ENCODE measurements at places on chromosomes 2 and 18.

DNA sequence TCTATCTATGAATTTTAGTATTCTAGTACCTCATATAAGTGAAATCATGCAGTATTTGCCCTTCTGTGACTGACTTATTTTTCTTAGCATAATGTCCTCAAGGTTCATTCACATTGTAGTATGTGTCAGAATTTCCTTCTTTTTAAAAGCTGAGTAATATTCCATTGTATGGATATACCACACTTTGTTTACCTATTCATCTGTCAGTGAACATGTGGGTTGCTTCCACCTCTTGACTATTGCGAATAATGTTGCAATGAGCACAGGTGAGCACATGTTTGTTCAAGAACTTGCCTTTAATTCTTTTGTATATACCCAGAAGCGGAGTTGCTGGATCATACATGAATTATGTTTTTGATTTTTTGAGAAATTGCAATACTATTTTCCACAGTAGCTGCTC is 187.4 kb upstream of the RBMS1 start:
- no peak for DNase-seq

DNA sequence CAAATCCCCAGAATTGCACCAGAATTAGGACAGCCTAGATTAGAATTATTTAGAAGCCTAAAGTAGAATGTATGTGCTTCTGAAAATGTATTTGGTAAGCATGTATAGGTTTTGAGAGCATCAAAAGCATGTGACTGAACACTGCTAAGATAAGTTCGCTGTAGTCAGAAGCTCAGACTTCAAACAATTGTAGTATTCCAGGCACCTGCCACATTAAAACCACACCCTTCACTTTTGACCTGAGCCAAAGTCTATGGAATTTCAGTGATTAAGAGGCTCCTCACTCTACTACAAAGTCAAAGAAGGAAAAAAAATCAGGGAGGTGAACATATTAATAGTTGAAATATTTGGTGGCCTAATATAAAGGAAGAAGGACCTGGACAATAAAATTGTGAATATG is 8.2 kb downstream of the KCNJ3 start:
- no peak for DNase-seq

- DNase-seq, result no peak
These were observed 73.9 kb upstream of the LMAN1 start for GRCh38 chr18:59432803-59433597.

GRCh38 chr2:102558463-102558862 is 60.9 kb upstream of the SLC9A2 start:
- DNase-seq, result no peak

DNA sequence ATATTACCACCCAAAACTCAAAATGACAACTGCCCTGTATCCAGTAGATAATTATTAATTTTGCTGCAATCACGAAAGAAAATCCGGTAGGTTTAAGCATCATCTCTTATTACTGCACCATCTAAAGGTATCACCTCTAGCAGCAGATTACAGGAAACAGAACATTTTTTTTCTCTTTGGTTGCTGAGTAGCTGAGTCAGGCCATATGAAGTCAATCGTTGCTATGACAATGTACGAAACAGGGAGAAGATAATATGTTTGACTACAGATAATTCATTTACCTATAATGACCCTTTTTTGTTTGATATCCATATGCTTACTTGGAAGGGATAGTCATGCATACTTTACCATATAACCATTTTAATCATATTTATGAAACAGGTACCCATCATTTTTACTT is 831.6 kb upstream of the CHAC2 start:
- no peak for DNase-seq

DNA sequence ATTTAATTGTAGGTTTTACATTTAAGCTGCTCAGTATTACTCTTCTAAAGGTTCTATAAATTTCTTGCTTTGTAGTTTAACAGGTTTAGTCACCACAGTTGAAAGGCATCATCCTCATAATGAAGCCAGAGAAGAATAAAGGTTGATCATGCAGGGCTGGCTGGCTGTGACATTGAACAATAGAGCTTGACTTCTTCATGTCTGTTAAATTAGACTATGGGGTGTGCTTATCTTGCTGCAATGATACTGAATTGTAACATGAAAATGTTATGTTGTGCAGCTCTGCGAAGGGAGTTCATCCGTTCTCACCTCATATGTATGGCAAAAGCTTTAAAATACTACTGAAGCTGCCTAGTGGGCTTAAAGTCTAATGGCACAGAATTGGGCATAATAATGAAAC is 81.8 kb downstream of the CAMKMT start:
- no peak for DNase-seq

GRCh38 chr18:29087616-29088246 is 910.8 kb upstream of the CDH2 start:
- DNase-seq, result no peak

DNA sequence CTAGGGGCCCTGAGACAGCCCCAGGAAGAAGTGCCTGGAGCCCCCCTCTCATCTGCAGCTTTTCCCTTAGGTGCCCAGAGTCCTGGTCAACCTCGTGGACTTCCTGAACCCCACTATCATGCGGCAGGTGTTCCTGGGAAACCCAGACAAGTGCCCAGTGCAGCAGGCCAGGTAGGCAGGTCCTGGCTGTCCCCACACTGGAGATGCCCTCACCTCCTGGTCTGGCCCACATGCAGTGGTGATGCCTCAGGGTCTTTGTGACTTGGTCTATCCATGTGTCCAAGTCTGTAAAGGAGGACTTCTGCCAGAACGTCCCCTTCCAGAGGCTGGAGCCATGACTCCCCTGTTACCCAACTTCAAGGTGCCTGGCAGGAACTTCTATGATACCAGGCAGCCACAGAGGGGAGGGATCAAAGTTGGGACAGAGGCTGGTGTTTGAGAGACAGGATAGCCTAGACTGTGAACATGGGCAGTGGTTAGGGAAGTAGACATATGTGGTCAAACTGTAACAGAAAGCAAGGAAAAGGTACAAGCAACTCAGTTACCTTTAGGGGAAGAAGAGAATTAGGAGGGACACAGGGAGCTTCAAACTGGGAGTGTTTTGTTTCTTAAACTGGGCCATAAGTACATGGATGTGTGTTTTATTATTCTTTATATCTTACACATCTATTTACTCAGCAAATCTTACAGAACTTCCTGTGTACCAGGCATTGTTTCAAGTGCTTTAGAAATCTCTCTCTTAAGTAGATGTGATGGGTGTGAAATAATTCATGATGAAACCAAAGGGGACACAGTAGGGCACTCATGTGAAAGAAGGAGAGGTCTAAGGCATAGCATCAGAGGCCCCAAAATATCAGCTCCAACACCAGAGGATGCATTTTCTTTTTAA is 107.1 kb downstream of the PLB1 start:
- no peak for DNase-seq

DNA sequence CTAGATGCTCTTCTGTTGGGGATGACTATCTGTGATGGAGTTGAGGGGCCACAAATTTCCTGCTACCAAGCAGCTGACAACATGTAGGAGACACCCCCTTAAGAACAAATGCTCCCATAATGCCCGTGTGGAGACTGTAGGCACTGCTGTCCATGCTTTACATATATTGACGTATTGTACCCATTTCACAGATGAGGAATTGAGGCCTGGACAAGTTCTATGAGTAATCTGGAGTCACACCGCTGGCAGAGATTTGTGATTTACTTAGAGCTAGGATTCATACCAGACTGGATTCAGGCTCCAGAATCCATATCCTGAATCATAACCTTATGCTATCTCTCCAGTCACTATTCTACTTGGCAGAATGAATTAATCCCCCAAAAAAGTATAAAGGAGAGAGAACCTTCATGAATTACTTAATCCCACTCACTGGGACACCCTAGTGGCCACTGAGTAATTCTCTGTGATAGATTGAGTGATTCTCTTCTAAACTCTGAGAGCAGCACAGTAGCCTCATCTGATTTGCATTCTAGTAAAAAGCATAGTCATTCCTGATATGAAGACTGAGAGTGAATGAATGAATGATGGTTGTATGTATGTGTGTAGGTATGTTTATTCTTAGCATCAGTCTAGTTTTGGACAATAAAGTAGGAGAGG is 460.7 kb upstream of the MEIS1 start:
- no peak for DNase-seq

- peak; percentile 82 for DNase-seq
These were observed 72.0 kb upstream of the ZCCHC2 start for GRCh38 chr18:62450546-62451410.

GRCh38 chr2:33494155-33494779 is 17.8 kb downstream of the RASGRP3 start:
- DNase-seq, result no peak

GRCh38 chr18:22347606-22348511 is 69.9 kb downstream of the CTAGE1 start:
- DNase-seq, result peak; percentile 44

DNA sequence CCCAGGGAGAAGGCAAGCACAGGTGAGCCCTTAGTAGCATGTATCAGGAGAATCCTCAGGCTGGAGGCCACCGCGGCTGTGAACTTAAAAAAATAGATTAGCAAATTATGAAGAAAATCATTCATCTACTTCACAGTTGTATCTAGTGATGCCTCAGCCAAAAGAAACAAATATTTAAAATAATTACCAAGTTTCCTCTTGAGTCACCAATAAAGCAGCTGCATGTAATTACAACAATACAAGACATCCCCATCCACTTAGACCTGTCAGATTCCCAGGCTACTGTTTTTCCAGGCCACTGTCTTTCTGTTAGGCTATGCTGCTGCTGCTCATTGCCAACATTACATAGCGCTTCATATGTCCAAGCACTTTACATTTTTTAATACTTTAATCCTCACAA is 54.6 kb upstream of the PHLPP1 start:
- no peak for DNase-seq

DNA sequence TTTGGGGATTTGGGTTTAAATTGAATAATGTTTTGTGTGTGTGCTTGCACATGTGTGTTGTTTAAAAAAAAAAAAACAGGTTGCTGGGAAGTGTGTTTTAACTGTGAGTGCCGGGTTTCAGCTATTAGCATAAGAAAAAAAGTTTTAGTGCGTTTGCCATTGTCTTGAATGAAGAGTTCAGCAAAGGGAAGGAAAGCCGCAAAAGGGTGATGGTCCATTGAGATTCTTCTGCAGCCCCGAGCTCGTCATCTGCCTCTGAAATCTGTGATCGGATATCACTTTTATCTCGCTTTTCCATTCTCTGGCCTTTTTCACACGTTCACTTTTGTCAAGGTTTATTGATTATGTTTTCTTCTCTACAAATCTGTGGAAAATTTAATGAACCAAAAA is 4.7 kb downstream of the GLI2 start:
- DNase-seq, result no peak

GRCh38 chr18:78790960-78791359 is 188.7 kb upstream of the SALL3 start:
- DNase-seq, result no peak

GRCh38 chr2:69518841-69519240 is 81.6 kb upstream of the NFU1 start:
- peak; percentile 45 for DNase-seq

DNA sequence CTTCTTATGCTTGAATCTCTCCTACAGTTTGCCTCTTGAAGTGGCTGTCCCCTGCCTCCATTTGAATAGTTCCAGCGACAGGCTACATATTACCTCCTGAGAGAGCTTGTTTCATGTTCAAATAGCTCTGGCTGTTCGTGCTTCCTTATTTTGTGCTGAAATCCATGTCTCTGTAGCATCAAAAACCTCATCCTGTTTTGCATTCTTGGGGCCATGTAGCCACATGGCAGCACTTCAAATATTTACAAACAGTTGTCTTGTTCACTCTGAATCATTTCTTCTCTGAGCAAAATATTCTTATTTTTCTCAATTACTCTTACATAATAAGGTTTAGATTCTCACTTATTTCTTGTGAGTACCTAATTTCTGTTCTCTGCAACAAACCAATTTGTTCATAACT is 1243.1 kb upstream of the NXPH2 start:
- DNase-seq, result no peak

GRCh38 chr2:239953418-239954061 is 71.6 kb downstream of the NDUFA10 start:
- DNase-seq, result peak; percentile 62

DNA sequence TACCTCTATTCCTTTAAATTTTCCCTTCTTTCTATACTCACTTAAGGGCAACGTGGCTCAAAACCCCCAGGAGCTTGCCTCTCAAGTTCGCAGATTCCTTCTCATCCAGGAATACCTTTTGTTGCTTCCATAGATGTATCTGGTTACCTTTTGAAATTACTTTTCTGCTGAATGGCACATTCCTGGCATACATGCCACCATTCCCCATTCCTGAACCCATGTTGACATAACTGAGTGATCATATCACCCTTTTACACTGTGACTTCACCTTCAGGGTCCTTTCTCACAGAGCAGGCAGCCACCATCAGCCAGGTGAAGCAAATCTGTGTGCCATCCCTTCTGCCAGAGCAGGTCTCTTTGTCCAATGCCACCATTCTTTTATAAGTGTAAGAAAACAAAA is 615.8 kb downstream of the ARHGAP15 start:
- no peak for DNase-seq

GRCh38 chr2:134354611-134355010 is 100.7 kb downstream of the MGAT5 start:
- no peak for DNase-seq

GRCh38 chr18:8116341-8117005 is 492.8 kb upstream of the RAB12 start:
- DNase-seq, result no peak

DNA sequence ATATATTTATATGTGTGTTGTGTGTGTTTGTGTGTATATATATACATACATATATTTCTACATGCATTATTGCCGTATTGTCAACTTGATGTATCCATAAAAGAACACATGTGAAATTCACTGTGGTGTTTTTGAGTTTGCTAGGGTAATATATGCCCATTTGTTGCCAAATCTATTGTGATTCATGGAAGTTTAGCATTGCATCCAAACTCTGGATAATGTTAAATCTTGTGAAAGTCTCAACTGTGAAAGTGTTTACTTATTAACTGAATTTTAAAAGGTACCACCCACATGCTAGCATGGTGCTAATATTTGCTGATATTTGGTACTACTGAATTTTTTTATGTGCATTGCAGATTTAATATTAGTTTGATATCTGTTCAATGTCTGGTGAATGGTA is 96.6 kb upstream of the SLC8A1 start:
- DNase-seq, result no peak

DNA sequence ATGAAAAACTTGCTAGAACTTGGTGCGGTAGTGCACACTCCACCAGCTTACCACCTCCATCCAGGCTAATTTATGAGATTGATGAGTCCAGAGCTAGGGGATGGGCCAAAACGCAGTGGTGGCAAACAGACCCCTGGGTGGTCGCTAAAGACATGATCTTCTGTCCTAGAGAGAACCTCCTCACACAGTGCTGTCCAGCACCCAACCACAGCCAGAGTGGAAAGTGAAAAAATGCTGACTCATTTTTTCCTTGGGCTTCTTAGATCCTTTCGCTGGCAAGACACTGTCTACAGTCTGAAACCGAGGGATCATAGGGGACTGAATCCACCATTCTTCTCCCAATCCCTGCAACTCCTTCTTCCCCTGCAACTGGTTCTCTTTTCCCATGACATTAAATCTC is 4.1 kb downstream of the ANTXR1 start:
- DNase-seq, result no peak

- no peak for DNase-seq
These were observed 923 bp downstream of the PSMD1 start for GRCh38 chr2:231057590-231057989.

GRCh38 chr2:238159071-238159539 is 335 bp downstream of the ERFE start:
- DNase-seq, result no peak

Measured in right cardiac atrium (tissue), 5 donors.